ENCODE measurements at places on chromosomes 16 and 17.
A peak's percentile ranks its signal among the peaks of the same experiment; 100 is the strongest.

DNA sequence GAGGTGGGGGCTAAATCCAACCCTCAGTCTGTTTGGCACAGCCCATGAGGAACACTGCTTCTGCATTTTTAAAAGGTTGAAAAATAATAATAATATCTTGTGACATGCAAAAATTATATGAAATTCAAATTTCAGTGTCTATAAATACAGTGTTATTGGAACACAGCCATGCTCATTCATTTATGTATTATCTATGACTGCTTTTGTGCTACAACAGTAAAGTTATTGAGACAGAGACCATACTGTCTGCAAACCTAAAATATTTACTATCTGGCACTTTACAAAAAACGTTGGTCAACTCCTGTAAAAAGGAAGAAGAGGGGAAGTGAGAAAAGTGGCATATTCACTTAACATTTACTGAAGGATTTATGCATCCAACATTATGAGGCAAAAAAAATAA lies 3.1 kb downstream of the ABCA5 start:
- DNase-seq = no peak

DNA sequence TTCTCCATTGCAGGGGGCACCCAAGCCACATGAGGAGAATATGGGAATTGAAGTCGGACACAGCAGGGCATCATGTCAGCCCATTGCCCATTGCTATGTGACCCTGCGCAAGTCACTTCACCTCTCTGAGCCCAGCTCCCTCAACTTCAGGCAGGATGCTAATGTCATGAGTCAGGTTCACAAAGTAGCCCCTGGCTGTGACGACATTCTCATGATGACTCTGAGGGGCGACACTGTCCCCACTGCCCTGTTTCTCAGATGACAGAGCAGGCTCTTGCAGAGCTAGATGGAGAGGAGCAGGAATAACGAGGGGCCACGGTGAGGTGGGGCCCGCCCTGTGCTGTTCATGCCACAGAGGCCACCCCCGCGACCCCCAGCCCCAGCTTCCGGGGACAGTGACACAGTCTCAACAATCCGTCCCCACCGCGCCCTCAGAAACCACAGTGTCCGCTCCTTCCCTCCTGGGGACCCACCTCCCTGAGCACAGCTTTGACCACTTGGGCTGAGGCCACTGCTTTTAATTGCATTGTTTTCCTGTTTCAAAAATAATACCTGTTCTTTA lies 13.2 kb upstream of the ZNF469 start:
- DNase-seq = peak; percentile 64

DNA sequence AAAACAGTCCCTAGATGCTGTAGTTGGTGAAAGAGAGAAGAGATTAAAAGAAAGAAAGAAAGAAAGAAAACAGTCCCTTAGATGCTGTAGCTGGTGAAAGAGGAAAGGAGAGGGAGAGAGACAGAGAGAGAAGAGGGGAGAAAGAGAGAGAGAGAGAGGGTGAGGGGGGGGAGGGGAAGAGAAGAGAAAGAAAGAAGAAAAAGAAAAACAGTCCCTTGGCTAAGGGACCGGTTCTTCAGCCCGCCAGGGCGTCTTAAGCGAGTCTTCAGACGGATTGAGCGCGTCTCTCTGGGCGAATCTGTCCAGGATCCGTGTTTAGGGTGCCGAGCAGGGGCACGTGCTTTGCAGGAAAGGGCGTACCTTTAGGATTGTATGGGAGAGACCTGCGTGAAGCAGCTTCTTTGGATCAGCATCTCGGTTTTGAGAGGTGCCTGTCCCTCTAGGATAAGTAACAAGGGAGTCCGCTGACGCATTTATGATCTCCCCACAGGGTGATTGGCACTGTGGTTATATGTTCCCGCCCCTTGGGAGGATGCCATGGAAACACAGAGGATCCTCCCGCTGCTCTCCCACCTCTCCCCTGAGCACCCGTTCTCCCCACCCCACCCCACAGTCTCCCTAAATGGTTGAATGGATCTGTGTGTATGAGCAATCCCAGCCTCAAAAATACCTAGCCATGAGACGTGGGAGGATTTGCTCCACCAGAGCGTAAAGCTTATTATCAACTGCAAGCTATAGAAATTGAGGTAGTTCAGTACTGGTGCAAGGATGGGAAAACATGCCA lies 16.7 kb downstream of the GNGT2 start:
- DNase-seq = no peak

GRCh38 chr17:69608808-69609472 lies 194.4 kb downstream of the MAP2K6 start:
- no peak for DNase-seq

DNA sequence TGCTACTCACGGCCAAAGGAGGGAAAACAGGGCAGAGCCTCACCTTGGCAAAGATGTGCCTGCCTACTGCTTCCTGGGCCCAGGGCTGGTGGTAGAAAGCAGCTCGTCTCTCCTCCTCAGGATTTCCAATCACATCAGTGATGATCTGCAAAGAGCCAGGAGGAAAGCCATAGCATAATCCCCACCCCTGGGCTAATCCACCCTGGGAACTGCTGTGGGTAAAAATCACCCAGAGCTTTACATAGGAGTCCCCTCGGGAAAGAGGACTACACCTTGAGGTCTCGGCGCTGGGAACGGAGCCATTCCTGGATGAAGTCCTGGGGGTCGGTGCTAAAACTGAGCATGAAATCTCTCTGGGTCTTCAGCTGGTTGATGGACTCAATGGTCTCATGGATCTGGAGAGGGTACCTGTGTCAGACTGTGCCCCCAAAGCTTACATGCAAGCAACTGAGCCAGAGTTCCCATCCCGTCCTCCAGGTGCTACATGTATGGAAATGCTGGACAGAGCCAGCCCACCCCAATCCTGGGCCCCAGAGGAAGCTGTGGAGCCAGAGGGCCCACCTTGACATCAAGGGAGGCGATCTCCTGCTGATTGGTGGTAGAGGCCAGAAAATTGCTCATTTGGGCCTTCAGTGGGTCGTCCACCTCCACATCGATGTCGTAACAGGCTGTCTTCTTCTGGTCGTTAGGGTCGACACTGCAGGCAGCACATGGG lies 5.7 kb upstream of the FTSJ3 start:
- no peak for DNase-seq

GRCh38 chr17:68172461-68172954 lies 75.3 kb upstream of the AMZ2 start:
- no peak for DNase-seq

- DNase-seq = no peak
These were observed 4.2 kb upstream of the RPH3AL start for GRCh38 chr17:356671-357434.

- peak; percentile 94 for DNase-seq
These were observed at the start of gene ABCA5 for GRCh38 chr17:69327060-69327831. Gene ABCA5 (minus strand): TSS chr17:69327133. CDS start chr17:69314415, 12,718 bp downstream.

DNA sequence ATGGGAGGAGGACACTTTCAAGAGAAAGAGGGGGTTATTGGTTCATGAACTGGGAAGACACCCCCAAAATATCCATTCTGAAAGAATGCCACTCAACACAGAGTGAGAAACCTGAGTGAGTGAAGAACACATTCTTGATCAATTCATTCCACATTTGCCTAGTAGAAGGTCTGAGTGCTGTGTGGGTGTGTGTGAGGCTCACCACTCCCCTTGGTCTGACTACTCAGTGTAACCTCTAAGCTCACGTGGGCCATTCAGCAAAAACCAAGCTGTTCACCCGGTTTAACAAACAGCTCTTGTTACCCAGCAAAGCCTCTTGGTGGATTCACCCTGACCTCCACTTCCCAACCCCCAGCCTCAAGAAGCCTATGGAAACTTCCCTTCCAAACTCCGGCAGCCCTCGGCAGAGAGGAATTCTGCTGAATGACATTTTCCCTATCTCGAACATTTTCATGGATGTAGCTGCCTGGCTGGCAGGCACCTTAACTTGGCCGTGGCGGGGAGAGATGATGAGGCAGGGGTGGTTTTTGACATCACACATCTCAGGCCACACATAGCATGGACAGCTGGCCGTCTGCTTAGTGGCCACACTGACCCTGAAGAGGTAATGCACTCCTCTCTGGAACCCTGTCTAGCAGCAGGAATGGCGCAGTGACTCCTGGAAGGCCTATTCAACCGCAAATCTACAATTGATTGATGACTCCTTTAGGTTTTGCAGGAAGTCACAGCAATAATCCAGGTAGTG lies 11.6 kb downstream of the ST6GALNAC1 start:
- DNase-seq = no peak

DNA sequence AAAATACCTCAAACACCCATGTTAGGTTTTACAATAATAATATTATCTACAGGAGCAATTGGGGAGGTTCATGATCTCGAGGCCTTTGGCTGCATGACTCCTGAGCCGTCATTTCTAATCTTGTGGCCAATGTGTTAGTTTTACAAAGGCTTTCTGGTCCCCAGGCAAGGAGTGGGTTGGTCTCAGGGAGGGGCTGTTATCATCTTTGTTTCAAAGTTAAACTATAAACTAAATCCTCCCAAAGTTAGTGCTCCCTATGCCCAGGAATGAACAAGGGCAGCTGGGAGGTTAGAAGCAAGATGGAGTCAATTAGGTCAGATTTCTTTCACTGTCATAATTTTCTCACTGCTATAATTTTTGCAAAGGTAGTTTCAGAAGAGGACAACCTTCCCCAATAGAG lies 9.1 kb upstream of the CCL5 start:
- DNase-seq = no peak

DNA sequence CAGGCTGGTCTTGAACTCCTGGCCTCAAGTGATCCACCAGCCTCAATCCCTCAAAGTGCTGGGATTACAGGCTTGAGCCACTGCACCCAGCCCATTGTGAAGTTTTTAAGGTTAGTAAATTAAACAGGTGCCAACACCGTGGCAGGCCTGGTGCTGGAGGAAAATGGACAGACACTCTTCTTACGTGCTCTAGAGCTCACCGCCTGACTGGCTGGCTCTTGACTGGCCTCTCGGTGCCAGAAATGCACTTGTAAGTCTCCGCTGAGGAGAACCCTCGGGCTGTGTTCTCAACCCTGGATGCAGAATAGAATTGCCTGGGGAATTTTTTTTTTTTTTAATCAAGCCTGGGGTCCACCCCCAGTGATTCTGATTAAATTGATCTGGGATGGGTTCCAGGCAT lies 10.3 kb upstream of the HAS3 start:
- no peak for DNase-seq

- DNase-seq = no peak
These were observed 10.7 kb downstream of the SLC5A2 start for GRCh38 chr16:31493506-31494125.

GRCh38 chr16:84544031-84544773 lies 39.7 kb upstream of the MEAK7 start:
- no peak for DNase-seq

DNA sequence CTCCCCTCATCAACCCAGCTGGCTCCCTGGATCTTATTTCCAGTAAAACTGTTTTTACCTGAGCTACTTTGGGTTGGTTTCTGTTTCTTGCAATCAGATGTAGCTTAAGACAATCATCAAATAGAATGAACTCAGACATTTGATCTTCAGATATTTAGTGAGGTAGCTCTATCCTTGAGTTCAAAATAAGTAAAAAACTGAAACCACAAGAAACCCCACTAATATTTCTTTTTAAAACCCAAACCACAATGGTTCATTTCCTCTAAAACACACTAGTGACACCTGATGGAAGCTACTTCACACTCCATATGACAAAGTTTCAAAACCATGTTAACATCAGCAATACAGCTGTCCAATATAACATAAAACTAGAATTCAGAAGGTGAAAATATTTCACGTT lies 37.8 kb downstream of the CACNG1 start:
- no peak for DNase-seq

- DNase-seq = no peak
These were observed 31.2 kb downstream of the TMEM238L start for GRCh38 chr17:10772425-10773380.

- DNase-seq = no peak
These were observed 16.9 kb downstream of the CMC2 start for GRCh38 chr16:80989801-80990200.

GRCh38 chr17:40251576-40251975 lies 32.5 kb downstream of the WIPF2 start:
- no peak for DNase-seq

- no peak for DNase-seq
These were observed 83.1 kb downstream of the SDK2 start for GRCh38 chr17:73561111-73561510.

GRCh38 chr17:29560316-29560715 lies 6.5 kb downstream of the ABHD15 start:
- DNase-seq = no peak

GRCh38 chr16:35409503-35409902 lies 1950.1 kb downstream of the TP53TG3F start:
- no peak for DNase-seq

GRCh38 chr17:29205047-29205446 lies 24.8 kb upstream of the MYO18A start:
- DNase-seq = no peak

DNA sequence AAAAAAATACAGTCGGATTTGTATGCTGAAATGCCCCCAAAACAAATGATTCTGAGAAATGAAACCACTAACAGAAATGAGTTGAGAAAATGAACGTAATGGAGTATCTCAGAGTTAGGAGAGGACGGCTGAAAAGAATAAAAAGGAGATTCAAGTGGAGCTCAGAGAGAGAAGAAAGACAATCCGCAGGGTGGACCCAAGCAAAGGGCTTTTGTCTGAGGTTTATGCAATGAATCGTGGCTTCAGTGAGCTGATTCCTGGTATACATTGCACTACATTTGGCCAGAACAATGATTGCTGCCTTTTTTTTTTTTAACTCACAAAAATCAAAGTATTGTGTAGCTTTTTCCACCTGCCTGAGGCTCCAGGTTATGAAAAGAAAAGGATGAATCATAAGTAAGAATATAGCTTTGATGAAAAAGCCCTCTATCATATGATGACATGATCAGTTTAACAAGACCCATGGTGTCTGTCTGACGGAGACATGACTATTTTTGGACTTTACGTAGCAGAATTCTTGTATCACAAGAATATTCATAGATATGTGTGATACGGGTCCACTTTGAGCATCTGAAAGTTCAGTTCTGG lies 4.4 kb upstream of the MED9 start:
- no peak for DNase-seq

DNA sequence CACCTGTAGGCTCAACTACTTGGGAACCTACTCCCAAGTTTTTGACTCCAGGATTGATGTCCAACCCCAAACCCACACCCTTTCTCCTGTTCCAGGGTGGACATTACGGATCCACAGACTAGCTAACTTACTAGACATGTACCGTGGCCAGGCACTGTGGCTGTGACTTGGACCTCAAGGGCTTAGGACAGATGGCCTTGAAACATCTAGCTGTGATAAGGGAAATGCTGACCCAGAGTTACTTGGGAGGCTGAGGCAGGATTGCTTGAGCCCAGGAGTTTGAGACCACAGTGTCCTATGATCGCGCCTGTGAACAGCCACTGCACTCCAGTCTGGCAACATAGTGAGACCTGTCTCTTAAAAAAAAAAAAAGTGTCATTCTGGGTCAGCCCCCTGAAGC lies 4.2 kb downstream of the STARD3 start:
- DNase-seq = no peak

DNA sequence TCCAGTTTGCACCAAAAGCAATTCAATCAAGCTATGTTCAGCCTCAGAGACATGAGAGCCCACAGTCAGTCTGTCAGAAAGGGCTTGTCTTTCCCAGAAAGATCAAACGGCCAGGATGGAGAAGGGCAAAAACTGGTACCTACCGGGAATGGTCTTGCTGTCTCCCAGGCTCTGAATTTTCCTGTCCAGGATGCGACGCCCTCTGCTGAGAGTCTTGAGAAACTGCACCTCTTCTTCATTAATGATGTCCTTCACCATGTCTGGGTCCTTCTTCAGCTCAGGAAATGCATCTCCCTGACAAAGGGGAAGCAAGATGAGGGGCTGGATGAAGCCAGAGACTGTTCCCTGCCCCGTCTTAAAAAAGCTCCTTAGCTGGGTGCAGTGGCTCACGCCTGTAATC lies 15.8 kb upstream of the EXOSC6 start:
- peak; percentile 19 for DNase-seq

GRCh38 chr16:86059253-86060171 lies 160.6 kb downstream of the IRF8 start:
- peak; percentile 24 for DNase-seq

GRCh38 chr16:8801701-8802100 lies 4.1 kb downstream of the PMM2 start:
- DNase-seq = no peak

Data from RWPE2 (cell line).